ENCODE measurements at places on chromosomes 2 and 18.

DNA sequence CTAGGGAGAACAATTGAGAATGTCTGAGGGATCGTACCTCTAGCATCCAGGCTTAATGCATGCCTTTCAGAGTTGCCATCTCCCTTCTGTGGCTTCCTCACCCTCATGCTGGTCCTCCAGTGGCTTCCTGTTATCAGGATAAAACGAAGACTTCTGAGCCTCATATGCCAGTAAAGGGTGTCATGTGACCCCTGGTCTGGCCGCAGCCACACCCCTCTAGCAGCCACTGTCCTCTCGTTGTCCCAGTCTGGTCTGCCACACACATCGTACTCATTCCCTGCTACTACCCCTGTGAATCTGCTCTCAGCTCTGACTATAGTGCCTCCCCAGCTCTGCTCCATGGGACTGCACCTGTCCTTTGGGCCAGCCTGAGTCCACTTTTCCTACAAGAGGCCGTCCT is 62.6 kb upstream of the TMEM177 start:
- no peak for DNase-seq

DNA sequence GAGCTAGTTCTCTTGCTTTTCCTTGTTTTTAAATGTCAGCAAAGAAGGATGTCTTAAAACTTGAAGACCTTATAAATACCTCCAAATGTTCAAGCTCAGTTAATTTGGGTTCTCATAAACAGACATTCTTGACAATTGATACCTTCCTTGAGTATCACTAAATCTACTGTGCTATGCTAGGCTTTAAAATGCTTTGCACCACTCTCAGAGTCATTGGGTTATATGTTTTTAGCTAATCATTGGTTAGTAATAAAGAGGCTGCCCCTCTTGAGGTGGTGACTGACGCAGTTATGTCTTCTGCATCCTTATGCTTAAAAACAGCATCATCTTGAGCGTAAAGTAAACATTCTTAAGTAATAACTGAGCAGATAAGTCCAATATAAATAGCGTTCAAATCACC is 276.0 kb downstream of the AGPS start:
- no peak for DNase-seq

GRCh38 chr2:2839393-2839781 is 508.3 kb upstream of the MYT1L start:
- DNase-seq, result no peak

DNA sequence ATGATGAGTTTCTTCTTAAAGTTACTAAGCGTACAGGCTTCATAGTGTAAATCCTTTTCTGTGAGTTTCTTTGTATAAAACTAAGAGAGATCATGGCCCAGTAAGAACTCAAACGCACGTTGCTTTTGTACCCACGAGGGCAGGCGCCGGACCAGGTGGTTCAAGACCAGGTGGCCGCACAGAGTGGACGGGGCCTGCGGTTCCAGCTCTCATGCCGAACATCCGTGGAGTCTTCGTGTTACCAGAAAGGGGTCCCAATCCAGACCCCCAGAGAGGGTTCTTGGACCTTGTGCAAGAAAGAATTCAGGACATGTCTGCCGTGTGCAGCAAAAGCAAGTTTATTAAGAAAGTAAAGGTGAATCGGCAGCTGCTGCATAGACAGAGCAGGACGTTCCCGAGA is 53.0 kb downstream of the KCNG2 start:
- no peak for DNase-seq

DNA sequence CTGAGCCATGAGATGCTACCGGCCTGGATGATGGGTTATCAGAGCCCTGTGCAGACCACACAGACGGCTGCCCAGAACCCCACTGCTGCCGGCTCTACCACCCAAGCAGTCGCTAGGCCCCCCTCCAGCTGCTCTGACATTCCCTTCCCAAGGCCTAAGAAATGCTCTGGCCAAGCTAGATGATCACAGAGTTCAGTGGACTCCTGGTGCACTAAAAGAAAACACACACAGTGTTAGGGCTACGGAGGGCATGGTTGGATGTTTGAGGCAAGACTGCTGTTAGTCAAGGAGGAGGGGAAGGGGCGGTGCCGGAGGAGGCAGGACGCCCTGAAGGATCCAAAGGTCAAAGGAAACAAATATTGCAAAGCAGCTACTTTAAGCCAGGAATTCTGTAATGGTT is 174.5 kb downstream of the MYCN start:
- DNase-seq, result no peak

GRCh38 chr2:147006736-147007141 is 838.1 kb upstream of the ACVR2A start:
- no peak for DNase-seq

DNA sequence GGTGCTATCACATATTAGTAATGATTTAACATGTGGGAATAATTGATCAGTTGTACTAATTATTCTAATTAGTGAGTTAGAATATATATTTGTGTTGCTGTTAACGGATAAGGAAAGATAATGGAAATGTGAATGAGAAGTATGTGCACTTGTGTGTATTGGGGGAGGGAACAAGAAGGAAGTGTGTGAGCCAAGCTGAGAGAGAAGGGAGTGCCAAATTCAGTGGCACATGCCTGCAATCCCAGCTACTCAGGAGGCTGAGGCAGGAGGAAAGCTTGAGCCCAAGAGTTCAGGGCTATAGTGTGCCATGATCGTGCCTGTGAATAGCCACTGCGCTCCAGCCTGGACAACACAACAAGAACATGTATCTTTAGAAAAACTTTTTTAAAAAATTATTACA is 9.3 kb downstream of the BARD1 start:
- no peak for DNase-seq

DNA sequence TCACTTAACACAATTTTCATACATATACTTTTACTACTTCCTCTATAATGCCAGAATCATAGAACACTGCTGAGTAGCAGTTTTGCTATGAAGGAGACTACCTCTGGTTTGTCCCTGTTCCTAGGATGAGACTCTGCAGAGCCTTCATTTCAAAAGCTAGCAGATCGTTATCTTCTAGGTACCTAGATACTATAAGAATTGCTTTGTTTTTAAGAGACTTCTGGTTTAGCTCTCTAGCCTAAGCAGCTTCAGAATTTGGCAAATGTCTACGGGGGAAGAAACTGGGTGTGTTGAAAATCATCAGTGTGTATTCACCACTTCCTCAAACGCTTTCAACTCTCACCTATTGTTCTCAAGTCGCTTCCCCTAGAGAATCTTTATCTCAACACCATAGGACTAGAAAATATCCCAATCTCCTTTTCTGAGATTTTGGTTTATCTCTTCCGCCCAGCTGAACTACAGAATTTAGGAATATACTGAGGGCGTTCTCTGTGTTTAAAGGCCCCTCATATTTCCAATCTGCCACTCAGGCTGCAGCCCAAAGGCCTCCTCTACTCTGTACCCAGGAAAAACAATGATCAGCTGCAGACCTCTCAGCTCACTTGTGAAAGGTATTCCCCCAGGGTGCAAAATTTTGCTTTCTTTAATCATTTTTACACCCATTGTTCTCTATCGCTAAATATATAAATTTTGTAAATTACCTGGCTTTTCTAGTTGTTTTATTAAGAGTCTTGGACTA is 28.7 kb downstream of the SMAD2 start:
- DNase-seq, result no peak

All from NCI-H2107 (cell line).